ENCODE measurements at places on chromosomes 1 and 21.

DNA sequence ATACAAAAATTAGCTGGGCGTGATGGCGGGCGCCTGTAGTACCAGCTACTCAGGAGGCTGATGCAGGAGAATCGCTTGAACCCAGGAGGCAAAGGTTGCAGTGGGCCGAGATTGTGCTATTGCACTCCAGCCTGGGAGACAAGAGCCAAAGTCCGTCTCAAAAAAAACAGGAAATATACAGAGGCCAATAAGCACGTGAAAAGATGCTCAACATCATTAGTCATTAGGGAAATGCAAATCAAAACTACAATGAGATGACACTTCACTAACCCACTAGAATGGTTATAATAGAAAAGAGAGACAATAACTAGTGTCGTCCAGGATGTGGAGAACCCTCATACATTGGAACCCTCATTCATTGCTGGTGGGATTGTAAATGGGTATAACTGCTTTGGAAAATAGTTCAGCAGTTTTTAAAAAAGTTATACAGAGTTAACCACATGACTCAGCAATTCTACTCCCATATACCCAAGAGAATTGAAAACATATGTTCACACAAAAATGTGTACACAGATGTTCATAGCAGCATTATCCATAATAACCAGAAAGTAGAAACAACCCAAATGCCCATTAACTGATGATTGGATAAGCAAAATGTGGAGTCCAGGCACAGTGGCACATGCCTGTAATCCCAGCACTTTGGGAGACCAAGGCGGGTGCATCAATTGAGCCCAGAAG is 6.4 kb upstream of the E2F2 start:
- DNase-seq, result peak; percentile 77

DNA sequence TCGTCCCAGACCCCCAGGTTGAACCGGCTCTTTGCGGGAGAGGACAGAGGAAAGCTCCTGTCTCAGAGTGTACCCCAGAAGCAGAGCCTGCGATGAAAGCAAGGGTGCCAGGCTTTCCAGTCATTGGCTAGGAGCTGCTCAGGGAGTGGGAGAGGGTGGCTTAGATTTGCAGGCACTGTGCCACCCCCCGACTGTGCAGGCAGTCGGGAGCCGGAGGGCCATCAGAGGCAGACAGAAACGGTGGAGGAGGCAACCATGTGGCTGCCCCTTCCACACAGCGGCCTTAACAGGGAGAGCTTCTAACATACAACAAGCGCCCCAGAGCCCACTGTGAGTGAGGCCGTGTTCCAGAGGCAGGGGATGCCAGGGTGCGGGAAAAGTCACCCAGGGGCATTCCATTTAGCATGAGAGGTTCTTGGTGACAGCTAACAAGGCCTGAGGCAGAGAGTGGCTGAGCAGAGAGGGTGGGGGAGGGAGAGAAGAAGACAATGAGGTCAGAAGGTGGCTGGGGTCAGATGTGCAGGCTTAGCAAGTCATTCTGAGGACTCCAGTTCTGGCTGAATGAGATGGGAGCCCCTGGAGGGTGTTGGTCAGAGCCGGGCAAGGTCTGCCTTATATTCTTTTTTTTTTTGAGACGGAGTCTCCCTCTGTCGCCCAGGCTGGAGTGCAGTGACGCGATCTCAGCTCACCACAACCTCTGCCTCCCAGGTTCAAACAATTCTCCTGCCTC is 9.5 kb upstream of the C1orf167 start:
- no peak for DNase-seq

DNA sequence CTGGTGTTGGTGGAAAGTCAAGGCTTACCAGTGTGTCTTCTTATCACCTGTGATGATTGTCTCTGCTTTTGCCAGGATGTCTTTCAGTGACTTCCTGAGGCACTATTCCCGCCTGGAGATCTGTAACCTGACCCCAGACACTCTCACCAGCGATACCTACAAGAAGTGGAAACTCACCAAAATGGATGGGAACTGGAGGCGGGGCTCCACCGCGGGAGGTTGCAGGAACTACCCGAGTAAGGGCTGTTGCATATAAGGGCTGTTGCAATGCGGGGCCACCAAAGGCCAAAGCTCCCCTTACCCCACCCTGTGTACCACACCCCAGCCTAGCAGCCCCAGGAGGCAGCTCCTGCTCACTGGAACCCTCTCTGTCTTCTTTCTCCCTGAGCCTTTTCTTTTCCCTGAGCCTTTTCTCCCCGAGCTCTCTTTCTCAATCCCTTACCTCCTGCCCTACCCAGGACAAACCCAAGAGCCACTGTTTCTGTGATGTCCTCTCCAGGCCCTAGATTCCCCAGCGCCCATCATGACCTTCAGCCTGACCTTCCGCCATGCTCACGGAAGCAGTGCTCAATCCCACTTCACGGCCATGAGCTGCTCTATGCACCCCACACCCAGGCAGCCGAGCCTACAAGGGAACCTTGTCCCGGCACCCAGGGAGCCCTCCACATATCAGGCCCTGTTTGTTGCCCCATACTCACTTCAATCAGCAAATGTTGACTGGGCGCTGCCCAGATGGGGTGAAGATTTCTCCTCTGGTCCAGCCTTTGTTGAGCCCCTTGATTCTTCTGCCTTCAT is 40.6 kb downstream of the CAPN2 start:
- DNase-seq, result no peak

- peak; percentile 30 for DNase-seq
Measured at GRCh38 chr21:35428937-35429336, 379.8 kb upstream of the RUNX1 start.

- peak; percentile 34 for DNase-seq
Measured at GRCh38 chr1:88488237-88488636, 195.8 kb upstream of the PKN2 start.

- no peak for DNase-seq
Measured at GRCh38 chr1:219790834-219791615, 137.3 kb downstream of the SLC30A10 start.

- no peak for DNase-seq
Measured at GRCh38 chr21:24658026-24658425, 949.3 kb downstream of the MRPL39 start.

GRCh38 chr1:197367627-197368026 is 99.6 kb downstream of the CRB1 start:
- DNase-seq, result no peak

GRCh38 chr1:80436851-80437250 is 1363.9 kb upstream of the ADGRL2 start:
- no peak for DNase-seq

DNA sequence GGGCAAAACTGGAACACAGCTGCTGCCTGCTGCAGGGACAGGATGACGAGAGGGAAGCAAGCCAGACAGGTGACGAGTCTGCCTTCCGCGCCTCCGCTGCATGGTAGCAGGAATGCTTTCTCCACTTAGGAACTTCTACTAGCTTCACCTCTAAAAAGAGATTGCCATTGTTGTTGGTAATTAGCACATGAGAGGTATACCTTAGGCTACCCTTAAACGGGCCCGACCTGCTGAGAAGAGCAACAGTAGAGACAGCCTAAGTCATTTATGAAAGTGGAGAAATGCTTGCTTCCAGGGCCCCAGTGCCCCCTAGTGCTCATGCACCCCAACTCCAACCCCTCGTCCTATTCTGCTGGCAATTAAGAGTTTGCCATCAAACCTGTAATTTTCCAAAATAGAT is 96.9 kb upstream of the AKT3 start:
- peak; percentile 41 for DNase-seq

GRCh38 chr1:234140388-234140787 is 232.9 kb upstream of the COA6 start:
- DNase-seq, result no peak

DNA sequence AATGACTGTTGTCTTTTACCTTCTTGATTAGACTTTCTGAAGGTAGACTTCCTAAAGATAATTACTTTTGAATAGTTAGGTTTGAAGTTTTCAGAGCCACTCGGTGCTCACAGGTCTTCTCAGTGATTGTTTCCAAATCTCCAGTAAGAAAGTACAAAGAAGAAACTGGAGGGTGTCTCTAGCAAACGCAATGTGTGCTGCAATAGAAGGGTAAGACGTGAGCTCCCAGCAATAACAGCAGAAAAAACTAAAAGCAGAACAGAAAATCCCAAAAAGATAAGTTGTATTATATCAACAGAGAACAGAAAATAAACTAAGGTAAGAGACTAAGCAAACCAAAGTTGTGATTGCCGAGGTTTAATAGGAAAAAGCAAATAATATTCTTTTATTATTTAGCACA is 1.8 kb downstream of the CTTNBP2NL start:
- no peak for DNase-seq

DNA sequence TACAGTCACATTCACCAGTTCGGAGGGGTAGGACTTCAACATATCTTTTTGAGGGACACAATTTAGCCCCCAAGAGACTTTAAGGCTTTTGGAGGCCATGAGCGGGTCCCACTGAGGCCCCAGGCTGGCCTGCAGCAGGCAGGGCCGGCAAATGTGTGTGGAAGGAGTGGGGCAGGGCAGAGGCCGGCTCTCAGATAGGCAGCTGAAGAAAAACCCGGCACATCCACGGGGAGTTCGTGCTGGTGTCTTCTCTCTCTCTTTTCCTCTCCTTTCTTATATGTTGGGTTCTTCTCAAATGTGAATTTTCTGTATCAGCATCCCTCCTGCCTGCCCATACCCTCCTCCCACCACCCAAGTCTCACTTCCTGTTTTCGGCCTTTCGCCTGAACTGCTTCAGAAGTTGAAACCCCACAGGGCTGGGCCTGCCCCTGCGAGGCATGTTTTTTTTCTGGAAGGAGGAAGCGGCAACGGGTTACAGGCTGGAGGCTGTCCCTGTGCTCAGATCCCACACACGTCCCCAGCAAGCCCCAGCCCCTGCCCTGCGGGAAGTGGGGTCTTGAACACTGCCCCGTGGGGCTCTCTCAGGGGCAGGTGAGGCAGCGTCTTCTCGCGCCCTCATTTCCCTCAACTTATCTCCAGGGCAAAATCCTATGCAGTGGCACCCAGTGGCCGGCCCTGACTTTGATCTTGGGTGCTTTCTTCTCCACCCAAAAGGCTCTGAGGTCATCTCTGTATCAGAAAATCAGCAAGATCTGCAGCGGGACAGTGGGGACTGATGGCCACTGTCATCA is 9.7 kb upstream of the UMODL1 start:
- DNase-seq, result no peak

GRCh38 chr1:156648951-156649350 is 7.0 kb downstream of the BCAN start:
- no peak for DNase-seq

DNA sequence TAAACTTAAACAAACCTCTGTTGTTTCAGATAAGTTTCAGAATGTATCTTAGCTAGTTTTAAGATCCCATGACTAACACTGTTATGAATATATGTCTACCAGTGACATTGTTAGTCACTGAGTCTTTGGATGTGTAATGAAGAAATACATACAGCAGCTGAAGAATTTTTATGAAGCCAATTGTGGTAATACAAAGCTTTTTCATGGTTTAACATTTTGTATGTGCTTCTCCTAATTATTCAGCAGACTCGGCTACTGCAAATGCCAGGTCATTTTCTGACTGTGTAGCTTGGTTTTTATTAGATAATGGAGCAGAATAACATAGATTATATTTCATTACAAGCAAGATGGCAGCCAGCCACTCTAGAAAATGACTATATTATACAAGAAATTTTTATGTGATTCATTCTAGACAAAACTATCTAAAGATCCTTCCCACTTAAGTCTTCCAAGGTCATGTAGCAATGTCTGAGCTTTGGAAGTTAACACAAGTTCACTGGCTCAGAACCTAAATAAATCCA is 147.8 kb downstream of the TNFSF18 start:
- DNase-seq, result peak; percentile 76

DNA sequence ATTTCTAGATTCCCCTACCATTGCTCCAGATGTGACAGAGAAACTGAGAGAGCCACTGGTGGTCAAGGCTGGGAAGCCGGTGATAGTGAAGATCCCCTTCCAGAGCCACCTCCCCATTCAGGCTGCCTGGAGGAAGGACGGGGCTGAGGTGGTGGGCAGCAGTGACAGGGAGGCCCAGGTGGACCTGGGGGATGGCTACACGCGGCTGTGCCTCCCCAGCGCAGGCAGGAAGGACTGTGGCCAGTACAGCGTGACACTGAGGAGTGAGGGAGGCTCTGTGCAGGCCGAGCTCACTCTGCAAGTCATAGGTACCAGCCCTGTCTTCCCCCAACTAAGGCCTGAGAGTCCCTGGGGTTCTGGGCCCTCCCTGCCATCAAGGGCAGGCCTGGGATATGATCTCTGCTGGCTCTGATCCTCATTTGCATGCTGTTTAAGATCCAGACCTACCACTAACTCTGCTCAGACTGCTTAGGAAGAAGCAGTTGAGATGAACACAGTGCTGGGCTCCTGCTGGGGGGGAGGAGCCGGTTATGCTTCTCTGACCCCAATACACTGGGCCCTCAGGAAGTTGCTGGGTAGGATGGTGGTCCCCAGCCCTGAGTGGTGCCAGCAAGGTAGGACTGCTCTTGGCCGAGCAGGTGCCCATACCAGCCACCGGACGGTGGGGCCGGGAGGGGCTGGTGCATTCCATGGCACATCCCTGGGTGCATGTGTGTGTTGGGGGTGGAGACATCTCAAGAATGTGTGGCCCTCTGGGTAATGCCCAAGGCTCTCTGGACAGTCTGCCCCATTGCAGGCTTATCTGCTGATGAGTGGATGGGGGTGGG is 25.1 kb downstream of the IGFN1 start:
- no peak for DNase-seq

GRCh38 chr1:11481019-11481418 is 2.1 kb downstream of the DISP3 start:
- DNase-seq, result no peak

DNA sequence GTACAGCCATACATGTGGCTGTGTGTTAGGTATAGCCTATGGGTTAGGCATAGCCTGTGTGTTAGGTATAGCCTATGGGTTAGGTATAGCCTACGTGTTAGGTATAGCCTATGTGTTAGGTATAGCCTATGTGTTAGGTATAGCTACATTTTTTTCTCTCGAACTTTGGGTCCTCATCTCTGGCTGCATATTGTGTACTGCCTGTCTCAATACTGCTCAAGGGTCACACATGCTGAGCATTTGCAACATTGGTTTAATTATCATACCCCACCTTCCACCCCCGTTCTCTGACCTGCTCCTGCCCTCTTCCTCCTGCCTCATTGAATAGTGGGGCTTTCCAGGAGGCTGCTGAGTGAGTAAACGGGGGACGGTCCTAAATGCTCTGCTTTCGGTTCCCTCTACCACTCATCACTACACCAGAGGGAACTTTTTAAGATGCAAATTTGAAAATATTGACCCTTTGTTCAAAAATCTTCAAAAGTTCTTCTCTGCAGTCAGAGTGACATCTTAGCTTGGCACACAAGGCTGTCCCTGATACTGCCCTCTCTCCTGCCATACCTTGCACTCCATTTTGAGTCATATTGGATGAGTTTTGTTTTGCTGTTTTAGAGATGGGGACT is 17.8 kb downstream of the OR2B11 start:
- no peak for DNase-seq

DNA sequence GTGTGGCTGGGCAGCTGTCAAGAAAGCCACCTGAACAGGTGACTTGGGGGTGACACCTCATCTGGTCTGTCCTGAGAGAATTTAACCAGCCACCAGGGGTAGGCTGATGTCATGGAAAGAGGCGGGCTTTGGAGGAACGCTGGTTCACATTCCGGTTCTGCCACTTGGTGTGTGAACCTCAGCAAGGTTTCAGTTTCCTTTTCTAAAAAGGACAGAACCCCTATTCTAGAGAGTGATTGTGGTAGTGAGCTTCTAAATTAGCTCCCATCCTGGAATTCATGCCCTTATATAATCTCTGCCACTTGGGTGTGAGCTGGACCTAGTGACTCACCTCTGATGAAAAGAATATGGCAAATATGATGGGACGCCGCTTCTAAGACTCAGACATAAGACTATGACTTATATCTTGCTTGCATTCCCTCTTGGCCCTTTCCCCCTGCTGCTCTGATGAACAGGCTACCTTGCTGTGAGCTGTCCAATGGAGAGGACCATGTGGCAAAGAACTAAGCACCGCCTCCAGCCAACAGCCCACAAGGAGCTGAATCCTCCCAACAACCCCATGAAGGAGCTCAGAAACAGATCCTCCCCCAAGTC is 332.1 kb downstream of the RRAGC start:
- no peak for DNase-seq
